Activated CD4-positive, alpha-beta T cell treated with anti-CD3 and anti-CD28 coated beads, Interleukin-2, amount 50 U/mL, for 48 hours (primary cell): ENCODE measurements at places on chromosomes 6 and 20.

- no peak for DNase-seq
Observed at GRCh38 chr20:50546729-50547314, 36.6 kb downstream of the PTPN1 start.

- no peak for DNase-seq
Observed at GRCh38 chr20:61912665-61913422, 152.8 kb downstream of the TAF4 start.

DNA sequence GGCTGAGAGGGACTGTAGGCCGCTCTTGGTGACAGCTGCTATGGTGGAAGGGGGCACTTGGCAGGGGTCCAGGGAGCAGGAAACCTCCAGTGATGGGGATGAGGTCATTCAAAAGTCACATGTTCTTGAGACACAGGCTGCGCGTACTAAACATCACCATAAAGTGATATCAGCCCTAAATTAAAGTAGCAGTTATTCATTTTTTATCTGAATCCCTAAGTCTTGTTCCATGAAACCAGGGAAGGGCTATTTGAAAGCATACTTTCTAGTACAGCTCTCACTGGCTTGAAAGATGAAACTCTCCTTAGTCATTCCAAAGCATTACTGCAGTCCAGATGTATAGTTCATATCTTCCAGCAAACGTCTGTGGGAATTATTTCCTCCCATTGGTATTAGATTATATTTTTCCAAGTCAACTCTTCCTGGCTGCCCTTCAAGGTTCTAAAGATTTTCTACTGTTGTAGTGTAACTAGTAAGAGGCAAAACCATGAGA, 373.1 kb downstream of the CD109 start:
- no peak for DNase-seq

DNA sequence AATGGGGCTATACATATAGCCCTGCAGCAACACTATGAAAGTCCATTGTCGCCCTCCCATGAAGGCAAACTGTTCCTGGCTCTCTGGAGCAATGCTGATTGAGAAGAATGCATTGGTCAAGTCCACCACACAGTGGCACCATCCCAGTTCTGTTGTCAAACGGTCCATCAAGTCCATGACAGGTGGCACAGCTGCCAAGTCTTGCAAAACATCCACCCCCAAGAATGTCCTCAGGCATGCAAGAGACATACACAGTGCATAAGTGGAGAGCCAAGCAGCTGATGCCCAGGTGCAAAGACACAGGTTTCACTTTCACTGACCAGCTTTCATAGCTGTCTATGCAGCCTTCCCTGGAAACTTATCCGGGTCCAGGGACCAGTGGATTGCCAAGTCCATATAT, 17.5 kb downstream of the ZNF391 start:
- DNase-seq: no peak

GRCh38 chr6:13415283-13415682, 72.1 kb downstream of the GFOD1 start:
- DNase-seq: no peak

DNA sequence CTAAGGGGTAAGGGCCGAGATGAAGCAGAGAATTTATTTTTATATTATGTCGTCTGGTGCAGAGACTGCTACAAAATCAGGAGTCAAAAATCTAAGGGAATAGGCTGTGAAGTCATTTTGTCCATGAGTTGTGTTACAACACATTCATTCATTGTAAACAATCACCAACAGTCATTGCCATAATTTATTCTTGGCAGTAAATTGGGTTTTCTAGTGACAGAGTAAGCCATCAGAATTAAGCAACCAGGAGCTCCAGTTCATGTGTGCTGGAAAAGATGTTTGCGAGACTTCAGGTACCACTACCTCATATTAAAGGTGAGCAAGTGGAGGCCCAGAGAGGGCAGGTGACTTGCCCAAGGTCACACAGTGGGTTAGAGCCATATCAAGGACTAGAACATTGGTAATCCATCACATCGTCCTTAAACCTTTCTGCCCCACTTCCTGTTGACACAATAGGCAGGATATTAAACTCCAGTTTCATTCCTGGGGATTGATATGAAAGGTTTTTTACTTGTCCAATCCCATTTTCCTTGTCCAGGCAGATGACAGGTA, 46.0 kb downstream of the E2F3 start:
- no peak for DNase-seq

DNA sequence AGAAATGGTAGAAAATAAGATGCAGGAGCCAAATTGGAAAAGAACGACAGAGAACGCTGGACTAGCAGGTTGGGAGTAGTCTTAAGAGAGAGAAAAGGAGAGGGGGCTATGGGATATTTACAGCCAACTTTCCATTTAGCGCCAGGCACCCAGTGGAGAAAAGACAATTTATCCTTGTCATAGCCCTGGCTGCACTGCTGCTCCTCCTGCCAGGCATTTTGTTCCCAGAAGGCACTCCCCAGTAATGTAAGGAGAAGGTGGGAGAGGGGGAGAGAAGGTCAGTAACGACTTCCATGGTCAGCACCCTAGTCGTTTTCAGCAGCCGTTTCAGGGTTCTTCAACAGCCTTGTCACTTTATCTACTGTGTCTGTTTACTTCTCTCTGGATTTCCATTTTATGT, 159.0 kb downstream of the TRMT11 start:
- no peak for DNase-seq

DNA sequence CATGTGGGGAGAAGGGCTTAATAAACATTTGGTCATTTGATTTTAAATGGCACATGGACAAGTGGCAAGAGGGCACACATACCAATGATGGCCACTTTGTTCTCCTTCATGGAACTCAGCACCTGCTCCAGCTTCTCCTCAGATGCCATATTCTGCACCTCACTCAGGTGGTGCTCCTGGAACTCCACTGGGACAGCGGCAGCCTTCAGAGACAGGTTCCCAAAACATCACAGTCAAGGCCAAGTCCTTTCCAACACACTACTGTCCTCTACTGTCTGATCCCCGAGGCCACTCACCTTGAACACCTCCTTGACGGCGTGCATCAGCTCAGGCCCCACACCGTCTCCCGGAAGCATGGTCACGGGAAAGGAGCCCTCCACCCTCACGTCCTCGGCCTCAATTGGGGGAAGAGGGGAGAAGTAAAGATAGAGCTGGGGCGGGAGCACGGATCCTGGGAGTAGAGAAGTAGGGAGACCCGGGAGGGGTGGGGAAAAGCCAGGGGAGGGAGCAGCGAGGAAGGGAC, 591 bp downstream of the IDH3B start:
- DNase-seq: no peak

- DNase-seq: no peak
Observed at GRCh38 chr20:56411759-56412472, at the start of gene CASS4. TSS of gene CASS4 (plus strand) at chr20:56412260. CDS start at chr20:56412459, 199 bp downstream.

GRCh38 chr6:123997223-123997622, 193.6 kb downstream of the NKAIN2 start:
- no peak for DNase-seq

- DNase-seq: no peak
Observed at GRCh38 chr6:54097753-54098152, 13.5 kb upstream of the MLIP start.

DNA sequence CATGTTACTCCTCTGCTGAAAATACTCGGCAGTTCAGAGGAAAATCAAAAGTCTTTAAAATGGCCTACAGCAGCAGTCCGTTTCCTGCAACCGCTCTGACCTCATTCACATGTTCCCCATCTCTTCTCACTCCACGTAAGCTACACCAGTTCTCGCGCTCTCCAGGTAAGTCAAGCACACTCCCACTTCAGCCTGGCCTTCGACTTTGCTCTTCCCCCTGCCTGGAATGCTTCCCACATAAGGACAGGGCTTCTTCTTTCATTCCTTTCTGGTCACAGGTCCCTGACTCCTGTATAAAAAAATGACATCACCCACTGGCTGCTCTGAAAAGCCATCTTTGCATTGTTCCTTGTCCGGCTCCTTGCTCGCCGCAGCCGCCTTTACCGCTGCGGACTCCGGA, 42.7 kb downstream of the MGME1 start:
- DNase-seq: no peak

- no peak for DNase-seq
Observed at GRCh38 chr6:25062070-25062811, 126.5 kb upstream of the RIPOR2 start.

GRCh38 chr6:67393356-67393755, 1241.7 kb upstream of the ADGRB3 start:
- DNase-seq: no peak
